CD4-positive, alpha-beta T cell (primary cell): ENCODE measurements at places on chromosomes 1 and 21. TPM values are rescaled to one million over a fixed set of nuclear protein-coding genes. Genes with fewer than 3 reads are reported as not detected.

The G0S2 gene
- 6.4 TPM for total RNA-seq

The FBLIM1 gene
- total RNA-seq: 0.50 TPM

The ERG gene
- total RNA-seq: not detected

The SLC5A9 gene
- total RNA-seq: not detected

The HAO2 gene
- total RNA-seq: not detected

The HENMT1 gene
- 8.2 TPM for total RNA-seq

The PBX1 gene
- 0.64 TPM for total RNA-seq

The AADACL4 gene
- total RNA-seq: not detected

The FAF1 gene
- 44.0 TPM for total RNA-seq

The OR2T33 gene
- not detected for total RNA-seq

The TAL1 gene
- not detected for total RNA-seq

The PRAMEF11 gene
- total RNA-seq: not detected

The SMIM12 gene
- 43.0 TPM for total RNA-seq

The KCNA2 gene
- total RNA-seq: 0.78 TPM

The STUM gene
- not detected for total RNA-seq

The C1QC gene
- not detected for total RNA-seq

The HSPB7 gene
- total RNA-seq: not detected

The S100A7A gene
- total RNA-seq: not detected

The XCL1 gene
- 0.38 TPM for total RNA-seq

The HES4 gene
- total RNA-seq: 30.9 TPM

The SPATA45 gene
- total RNA-seq: not detected

The OR10J1 gene
- not detected for total RNA-seq

The OR6N1 gene
- total RNA-seq: not detected
